ENCODE measurements at places on chromosomes 2 and 18.

DNA sequence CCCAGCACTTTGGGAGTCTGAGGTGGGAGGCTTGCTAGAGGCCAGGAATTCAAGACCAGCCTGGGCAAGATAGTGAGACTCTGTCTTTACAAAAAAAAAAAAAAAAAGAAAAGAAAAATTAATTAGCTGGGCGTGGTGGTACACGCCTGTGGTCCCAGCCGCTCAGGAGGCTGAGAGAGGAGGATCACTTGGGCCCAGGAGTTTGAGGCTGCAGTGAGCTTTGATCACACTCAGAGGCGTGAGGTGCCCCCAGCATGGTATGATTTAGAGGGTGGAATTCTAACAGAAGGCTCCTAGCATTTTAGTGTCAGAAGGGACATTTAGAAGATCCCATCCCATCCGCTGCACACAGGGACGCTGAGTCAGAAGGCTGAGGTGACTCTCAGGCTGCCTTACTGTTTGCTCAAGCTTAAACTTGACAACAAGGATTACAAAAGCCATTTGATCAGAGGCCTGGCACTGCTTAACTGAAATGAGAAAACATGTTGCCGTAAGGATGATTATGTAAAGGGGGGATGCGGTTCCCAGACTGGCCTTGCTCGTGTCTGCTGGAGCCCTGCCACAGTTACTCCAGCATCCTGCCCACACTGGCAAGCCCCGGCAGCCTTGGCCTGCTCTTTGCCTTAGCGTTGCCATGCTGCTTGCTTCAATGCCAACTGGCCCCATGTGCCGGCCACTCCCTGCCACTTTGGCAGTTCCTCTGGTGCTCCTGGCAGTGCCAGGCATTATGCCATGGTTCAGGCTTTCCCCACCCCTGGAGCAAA, 45.6 kb upstream of the SLC1A4 start:
- no peak for DNase-seq

- DNase-seq, result no peak
Measured at GRCh38 chr18:5704847-5705246, 161.1 kb upstream of the EPB41L3 start.

GRCh38 chr18:77127769-77128671, 4.6 kb downstream of the MBP start:
- DNase-seq, result no peak

GRCh38 chr2:216243026-216243425, 129.3 kb downstream of the MARCHF4 start:
- no peak for DNase-seq

DNA sequence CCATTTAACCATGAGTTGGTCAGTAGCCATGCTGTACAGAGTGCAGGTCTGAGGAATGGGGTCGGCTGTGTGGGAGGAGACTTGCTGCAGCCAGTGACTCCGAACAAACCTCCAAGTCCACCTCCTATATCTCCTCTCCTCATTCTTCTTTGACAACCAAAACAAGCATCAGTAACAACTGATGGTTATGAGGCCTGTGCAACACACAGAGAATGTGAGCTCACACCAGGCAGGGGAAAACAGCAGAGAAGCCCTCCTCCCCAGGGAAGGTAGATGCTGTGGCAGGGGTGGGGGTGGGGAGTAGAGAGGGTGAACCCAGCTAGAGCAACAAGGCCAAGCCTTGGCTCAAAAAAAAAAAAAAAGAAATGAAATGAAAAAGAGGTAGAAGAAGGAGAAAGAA, 12.3 kb upstream of the CNGA3 start:
- DNase-seq, result no peak

Measured in stimulated activated CD8-positive, alpha-beta memory T cell treated with anti-CD3 and anti-CD28 coated beads, Interleukin-4, amount 100 ng/mL, for 4 hours (primary cell).